ENCODE measurements at places on chromosomes 7 and 10.

GRCh38 chr7:47271749-47272148 lies 310.2 kb downstream of the TNS3 start:
- DNase-seq = no peak

GRCh38 chr7:36275735-36276284 lies 113.9 kb upstream of the ANLN start:
- no peak for DNase-seq

DNA sequence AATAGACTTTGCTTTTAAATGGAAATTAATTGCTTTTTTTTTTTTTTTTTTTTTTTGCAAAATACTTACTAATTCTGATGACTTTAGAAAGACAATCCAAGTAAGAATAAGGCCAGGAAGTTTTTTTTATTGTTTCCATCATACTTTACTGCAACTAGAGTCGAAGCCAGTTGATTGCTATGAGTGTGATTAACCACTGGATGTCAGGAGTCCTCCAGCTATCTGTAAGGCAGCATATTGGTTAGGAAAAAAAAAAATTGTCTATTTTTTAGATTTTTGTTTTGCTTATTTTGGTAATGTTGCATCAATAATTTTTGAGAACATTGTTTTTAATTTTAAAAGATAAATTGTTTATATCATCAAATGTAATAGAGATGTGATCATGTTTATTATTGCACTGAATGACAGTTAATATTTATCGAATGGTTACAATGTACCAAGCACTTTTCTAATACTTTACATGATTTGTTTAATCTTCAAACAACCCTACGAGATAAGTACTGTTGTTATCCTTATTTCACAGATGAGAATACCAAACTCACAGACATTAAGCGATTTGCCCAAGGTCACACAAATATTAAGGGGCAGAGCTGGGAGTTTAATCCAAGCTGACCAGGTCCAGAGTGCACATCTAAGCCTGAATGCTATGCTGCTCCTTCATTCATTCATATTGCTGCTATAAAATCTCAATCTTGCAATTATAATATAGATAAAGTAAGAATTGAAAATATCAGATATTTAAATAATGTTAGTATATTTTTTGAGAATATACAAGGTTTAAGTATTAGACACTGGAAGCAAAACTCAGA lies 19.9 kb upstream of the LMOD2 start:
- DNase-seq = no peak

- DNase-seq = no peak
Observed at GRCh38 chr10:132449051-132449810, 52.2 kb downstream of the PWWP2B start.

- DNase-seq = no peak
Observed at GRCh38 chr10:119567978-119568377, 25.5 kb upstream of the RGS10 start.

GRCh38 chr10:100999742-101000126 lies at the start of gene LZTS2:
Gene LZTS2 (plus strand): TSS chr10:100999808. CDS start chr10:101002539, 2,731 bp downstream.
- DNase-seq = no peak

GRCh38 chr10:70274643-70275042 lies 9.2 kb downstream of the NPFFR1 start:
- no peak for DNase-seq

GRCh38 chr7:159191236-159191635 lies 46.6 kb upstream of the VIPR2 start:
- no peak for DNase-seq

GRCh38 chr10:110822035-110822711 lies 49.6 kb upstream of the PDCD4 start:
- no peak for DNase-seq

- DNase-seq = no peak
Observed at GRCh38 chr7:157436763-157437480, 100.1 kb downstream of the DNAJB6 start.

GRCh38 chr7:155602750-155603149 lies 41.7 kb upstream of the RBM33 start:
- DNase-seq = no peak

GRCh38 chr7:136138991-136139390 lies 161.8 kb upstream of the MTPN start:
- no peak for DNase-seq

GRCh38 chr10:59272061-59272460 lies 90.3 kb downstream of the FAM13C start:
- DNase-seq = no peak
